Activated T-helper 17 cell treated with anti-CD3 and anti-CD28 coated beads, Interleukin-2, amount 50 U/mL, for 72 hours (primary cell): ENCODE measurements at places on chromosomes 6 and 20.
A peak's percentile ranks its signal among the peaks of the same experiment; 100 is the strongest.

GRCh38 chr6:110190726-110191125 is 10.5 kb downstream of the CDC40 start:
- no peak overlapping the region for H3K4me3 ChIP-seq
- no peak for ATAC-seq
- peaks cover 31% of the 10 kb centered on the region for H3K36me3 ChIP-seq
- peaks cover 5% of the 10 kb centered on the region for H3K4me1 ChIP-seq

DNA sequence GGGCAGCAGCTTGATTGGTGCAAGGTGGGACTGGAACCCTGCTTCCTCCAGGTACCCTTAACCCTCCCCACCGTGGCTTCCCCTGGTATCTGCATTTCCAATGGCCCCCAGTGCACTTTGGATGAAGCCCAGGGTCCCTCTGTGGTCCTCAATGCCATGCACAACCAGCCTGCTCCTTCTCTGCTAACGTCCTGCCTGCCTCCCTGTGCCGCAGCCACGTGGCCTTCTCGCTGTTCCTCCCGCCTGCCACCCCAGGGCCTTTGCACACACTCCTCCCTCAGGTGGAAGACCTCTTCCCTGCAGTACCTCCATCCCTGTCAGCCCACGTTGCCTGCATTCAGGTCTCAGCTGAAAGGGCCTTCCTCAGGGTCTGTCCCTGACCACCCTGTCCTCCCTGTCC is 101.6 kb downstream of the BMP7 start:
- no peak overlapping the region for H3K27ac ChIP-seq
- H3K27me3 ChIP-seq: peaks cover 7% of the 10 kb centered on the region

GRCh38 chr6:117306227-117306790 is 41.0 kb downstream of the VGLL2 start:
- peaks cover 4% of the 10 kb centered on the region for H3K27me3 ChIP-seq
- H3K27ac ChIP-seq: no peak overlapping the region
- H3K4me3 ChIP-seq: no peak overlapping the region
- H3K4me1 ChIP-seq: no peaks in the 10 kb centered on the region

- no peak overlapping the region for H3K27ac ChIP-seq
- H3K36me3 ChIP-seq: no peaks in the 10 kb centered on the region
- no peak overlapping the region for H3K4me3 ChIP-seq
- ATAC-seq: no peak
Observed at GRCh38 chr20:33124994-33125393, 43.0 kb upstream of the BPIFA2 start.

GRCh38 chr20:37714978-37715672 is 21.3 kb downstream of the CTNNBL1 start:
- H3K4me3 ChIP-seq: no peak overlapping the region
- ATAC-seq: no peak
- H3K27ac ChIP-seq: no peak overlapping the region
- H3K4me1 ChIP-seq: peaks cover 16% of the 10 kb centered on the region

GRCh38 chr20:48308882-48309281 is 518.9 kb downstream of the PREX1 start:
- H3K4me1 ChIP-seq: no peaks in the 10 kb centered on the region
- H3K4me3 ChIP-seq: no peak overlapping the region
- H3K27me3 ChIP-seq: peaks cover 14% of the 10 kb centered on the region

- no peak overlapping the region for H3K4me3 ChIP-seq
- H3K4me1 ChIP-seq: peaks cover 1% of the 10 kb centered on the region
- no peaks in the 10 kb centered on the region for H3K27me3 ChIP-seq
- no peak for ATAC-seq
- no peak overlapping the region for H3K27ac ChIP-seq
Observed at GRCh38 chr6:73565767-73566485, 45.1 kb upstream of the EEF1A1 start.

- no peaks in the 10 kb centered on the region for H3K27me3 ChIP-seq
- H3K36me3 ChIP-seq: no peaks in the 10 kb centered on the region
- H3K27ac ChIP-seq: peak overlapping the region; percentile 24
- peak overlapping the region; percentile 43 for H3K4me3 ChIP-seq
- H3K4me1 ChIP-seq: peaks cover 14% of the 10 kb centered on the region
Observed at GRCh38 chr6:43093436-43094289, 17.5 kb downstream of the PTK7 start.

DNA sequence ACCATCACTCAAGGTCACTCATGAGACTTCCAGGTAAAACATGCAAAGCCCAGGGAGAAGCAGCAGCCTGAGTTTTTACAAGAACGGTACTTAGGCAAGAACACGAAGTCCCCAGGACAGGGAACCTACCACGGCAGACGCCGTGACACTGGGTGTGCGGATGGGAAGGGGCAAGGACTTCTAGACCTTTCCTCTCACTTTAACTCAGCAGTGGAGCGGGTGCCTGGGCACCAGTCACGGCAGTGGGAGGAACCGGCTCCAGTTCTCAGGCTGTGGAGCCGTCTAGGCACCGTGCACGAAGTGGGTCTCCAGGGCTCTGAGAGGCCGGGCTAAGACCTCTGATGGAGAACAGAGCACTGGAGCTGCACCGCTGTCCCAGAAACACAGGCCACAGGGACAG is 2.5 kb downstream of the ZBTB46 start:
- ATAC-seq: no peak
- peaks cover 11% of the 10 kb centered on the region for H3K36me3 ChIP-seq
- H3K4me3 ChIP-seq: peak overlapping the region; percentile 87
- no peak overlapping the region for H3K27ac ChIP-seq
- H3K27me3 ChIP-seq: peaks cover 31% of the 10 kb centered on the region

DNA sequence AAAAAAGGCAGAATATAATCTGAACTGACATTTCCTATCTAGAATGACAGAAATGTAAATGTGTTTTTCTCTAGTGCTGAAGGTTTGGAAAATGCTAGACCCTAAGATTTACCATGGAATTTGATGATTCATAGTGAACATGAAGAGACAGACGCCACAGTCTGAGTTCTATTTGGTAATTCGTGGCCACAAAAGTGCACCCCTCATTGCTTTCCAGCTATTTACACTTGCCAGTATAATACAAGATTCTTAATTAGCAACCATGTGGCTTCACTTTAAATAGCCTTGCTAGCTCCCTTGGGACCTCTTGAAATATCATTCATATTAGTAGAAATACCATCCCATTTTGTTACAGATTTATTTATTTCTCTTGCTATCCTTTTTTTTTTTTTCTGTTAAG is 636.8 kb downstream of the PRKN start:
- no peaks in the 10 kb centered on the region for H3K36me3 ChIP-seq
- no peak overlapping the region for H3K4me3 ChIP-seq
- H3K27ac ChIP-seq: no peak overlapping the region
- no peaks in the 10 kb centered on the region for H3K4me1 ChIP-seq
- no peak for ATAC-seq
